Amygdala (tissue), 56 donors: ENCODE measurements at places on chromosomes 1 and 21.

DNA sequence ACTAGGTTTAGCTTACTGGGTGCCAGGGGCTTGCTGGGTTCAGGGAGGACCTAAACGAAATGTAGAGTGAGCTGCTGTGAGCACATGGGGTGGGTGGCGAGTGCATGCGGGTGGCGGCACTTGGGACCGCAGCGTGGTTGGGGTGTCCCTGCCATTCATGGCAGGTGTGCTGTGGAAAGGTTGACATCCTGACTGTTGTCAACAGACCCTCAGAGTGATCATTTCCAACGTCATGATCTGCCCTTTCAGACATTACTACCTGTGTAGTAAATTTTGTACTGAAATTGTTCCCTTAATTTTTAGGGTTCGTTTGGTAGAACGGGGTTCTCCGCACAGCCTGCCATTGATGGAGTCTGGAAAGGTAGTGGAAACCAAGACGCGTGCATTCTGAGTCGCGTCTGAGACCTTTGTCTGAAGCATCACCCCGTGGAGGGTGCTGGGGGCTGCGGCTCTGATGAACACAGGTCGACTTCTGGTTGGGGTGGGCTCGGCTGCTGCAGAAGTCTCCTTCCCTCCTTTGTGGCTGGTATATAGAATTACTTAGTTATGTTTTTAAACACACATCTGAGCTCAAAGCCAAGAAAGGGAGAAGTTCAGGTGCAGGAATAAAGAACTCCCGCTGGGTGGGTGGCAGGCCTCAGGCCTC is 43.3 kb downstream of the S100B start:
- no peak for DNase-seq

- DNase-seq = no peak
Observed at GRCh38 chr1:75587692-75588091, 23.2 kb downstream of the SLC44A5 start.

DNA sequence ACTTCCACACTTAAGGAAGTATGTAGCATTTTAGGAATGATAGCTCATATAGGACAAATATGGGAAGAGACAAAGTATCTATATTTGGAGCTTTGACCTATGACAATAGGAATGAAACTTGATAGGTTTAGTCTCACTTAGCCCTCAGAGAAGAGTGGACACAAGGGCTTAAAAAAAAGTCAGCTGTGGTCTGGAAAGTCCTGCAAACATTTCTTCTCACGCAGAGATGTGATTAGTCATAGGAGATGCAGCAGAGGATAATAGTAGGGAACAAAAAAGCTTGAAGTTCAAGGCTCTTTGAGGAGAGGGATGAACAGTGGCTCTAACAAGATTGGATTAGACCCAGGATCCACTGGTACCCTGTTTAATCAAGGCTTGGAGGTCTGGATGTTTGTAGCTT is 14.8 kb upstream of the RNF220 start:
- no peak for DNase-seq

DNA sequence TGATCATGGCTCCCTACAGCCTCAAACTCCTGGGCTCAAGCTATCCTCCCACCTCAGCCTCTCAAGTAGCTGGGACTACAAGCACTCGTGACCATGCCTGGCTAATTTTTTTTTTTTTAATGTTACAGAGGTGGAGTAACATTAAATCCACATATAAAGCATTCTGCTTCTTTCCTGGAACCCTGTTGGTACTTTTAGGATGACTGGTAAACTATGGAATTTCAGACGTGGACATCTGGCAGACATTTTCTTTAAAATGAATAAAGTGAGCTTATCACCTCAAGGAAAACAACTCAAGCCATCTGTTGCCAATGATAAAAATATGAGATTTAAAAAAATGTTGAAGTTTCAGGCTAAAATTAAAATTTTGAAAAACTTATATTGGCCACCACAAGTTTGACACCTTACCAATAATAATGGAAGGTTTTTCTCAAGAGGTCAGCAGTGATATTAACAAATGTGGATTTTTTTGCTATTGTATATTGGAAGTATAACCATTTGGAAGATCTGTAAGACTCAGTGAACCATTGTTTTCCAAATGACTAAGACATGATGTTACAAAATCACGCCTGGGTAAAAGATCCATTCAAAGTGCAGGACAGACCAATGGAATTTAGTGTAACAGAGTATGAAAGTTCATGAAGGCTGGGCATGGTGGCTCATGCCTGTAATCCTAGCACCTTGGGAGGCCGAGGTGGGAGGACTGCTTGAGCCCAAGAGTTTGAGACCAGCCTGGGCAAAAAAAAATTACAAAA is 52.7 kb upstream of the EIF4G3 start:
- DNase-seq = no peak

DNA sequence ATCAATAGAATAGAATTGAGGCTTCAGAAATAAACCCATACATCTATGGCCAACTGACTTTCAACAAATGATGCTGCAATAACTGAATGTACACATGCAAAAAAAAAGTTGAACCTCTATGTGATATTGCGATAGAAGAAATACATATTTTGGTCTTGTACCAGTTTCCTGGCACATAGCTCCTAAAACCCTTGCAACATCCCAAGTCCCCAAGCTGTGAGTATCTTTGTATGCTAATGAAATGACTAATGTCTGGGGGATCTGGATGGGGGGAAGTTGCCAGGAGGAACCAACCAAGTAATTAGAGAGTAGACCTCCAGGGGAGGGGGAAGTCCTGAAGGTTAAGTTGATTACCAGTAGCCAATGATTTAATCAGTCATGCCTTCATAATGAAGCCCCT is 24.4 kb downstream of the BLZF1 start:
- DNase-seq = no peak

- DNase-seq = no peak
Observed at GRCh38 chr1:30087465-30087864, 635.9 kb downstream of the MATN1 start.

DNA sequence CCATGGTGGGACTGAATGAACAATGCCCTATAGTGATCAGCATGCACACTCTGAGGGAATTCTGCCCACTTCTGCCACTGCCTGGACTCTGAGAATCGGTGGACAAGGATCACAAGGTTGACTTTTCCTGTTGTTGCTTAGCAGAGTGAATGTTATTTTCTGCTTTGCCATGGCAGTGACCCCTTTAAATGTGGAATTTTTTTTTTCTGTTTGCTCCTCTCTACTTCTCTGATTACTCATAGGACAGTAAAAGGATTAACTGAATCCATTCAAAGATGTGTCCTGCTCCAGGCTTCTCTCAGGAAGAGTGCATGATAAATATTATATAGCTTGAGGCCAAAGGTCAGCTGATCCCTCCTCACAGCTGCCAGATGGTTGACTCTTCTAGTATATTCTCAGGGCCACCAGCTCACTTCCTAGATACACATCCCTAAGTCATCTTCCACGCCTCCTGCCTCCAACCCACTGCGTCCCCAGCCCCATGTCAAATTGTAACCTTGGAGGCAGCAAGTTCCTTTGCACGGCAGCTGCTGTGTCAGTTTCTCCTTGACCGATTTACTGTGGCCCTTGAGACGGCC is 74.0 kb upstream of the RALGPS2 start:
- DNase-seq = no peak

GRCh38 chr1:167689567-167689920 is 32.2 kb upstream of the MPZL1 start:
- DNase-seq = no peak

DNA sequence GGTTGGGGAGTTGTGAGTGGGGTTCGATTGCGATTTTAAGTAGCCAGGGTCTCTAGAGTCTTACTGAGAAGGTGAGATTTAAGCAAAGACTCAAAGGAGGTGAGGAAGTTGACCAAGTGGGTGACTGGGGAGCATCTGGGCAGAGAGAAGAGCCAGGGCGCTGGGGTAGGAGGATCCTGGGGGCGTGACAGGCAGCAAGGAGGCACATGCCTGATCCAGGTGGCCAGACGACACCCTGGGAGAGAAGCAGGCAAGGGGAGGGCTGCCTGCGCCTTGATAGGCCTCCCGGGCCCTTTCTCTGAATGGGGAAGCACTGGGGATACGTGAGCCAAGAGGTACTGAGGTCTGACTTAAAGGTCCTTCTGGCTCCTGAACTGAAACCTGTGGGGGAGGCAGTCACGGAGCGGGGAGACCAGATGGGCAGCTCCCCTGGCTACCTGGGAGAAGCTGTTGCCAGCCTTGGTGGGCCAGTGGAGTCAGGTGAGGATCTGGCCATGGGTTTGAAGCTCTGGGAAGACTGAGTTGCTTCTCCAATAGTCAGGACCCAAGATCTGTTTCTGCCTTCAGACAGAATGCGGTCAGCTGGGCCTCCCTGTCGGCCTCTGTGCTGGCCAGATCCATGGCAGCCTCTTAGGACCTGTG is 5.4 kb downstream of the ZBTB48 start:
- no peak for DNase-seq

GRCh38 chr1:13818926-13819325 is 118.9 kb downstream of the PRDM2 start:
- no peak for DNase-seq

DNA sequence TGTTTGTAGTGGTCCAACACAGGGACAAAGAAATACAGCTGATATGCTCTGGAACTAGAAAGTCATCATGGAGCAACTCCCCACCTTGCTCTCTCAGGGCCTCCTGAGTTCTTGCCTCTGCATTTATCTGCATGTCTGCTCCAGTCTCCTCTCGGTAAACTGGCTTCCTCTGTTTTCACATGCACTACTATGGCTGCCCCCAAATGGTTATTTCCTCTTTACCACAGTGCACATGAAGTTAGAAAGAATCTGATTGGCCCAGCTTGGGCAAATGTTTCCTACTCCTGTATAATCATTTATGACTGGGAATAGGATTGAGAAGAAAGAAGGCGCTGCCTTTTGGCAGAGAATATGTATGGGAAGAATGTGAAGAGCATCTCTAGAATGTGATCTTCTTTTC is 16.5 kb upstream of the PSMB2 start:
- DNase-seq = no peak

- DNase-seq = no peak
Observed at GRCh38 chr1:179143322-179143721, 61.5 kb downstream of the TOR3A start.

DNA sequence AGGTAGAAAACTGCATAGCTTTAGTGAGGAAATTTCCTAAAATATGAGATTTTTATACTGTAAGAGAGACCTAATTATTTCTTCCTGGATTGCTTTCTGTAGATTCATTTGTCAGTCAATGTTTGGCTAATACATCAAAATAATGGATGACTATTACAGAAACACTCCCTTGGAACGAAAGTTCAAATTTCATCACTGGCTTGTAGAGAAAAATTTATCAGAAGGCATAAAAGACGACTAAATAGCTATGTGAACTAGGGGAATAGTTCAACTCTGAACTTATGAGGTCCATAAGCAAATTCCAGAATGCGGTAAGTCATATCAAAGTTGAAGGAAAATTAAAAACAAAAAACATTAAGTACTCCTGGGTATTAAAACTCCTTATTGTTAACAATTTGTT is 36.0 kb downstream of the WNT2B start:
- DNase-seq = no peak

DNA sequence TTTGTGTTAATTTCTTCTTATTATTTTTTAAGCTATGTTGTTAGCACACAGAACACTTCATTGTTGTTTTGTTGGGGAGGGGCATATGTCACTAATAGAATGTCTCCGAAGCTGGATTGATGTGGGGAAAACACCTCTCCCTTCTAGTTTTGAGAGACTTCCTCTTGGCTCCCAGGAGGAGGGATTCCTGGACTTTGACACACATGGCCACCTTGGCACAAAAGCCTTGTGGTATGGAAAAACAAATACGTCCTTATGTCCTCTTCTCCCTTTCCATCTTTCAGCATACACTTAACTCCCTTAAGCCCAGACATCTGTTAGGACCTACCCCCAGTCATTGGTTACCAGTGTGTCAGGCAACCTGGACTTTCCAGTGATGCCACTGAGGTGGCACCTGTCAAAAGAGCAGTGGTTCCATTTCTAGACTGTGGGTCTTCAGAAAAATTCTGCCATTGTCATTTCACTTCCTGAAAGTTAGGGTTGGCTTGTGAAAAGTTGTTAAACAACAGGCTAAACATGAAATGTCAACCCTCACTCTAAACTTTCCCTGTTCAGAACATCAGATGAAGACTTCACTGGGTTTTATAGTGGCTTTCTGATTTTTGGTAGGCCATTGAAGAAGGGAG is 12.5 kb upstream of the ABCB10 start:
- no peak for DNase-seq

- no peak for DNase-seq
Observed at GRCh38 chr1:51342591-51343206, 12.3 kb upstream of the TTC39A start.

DNA sequence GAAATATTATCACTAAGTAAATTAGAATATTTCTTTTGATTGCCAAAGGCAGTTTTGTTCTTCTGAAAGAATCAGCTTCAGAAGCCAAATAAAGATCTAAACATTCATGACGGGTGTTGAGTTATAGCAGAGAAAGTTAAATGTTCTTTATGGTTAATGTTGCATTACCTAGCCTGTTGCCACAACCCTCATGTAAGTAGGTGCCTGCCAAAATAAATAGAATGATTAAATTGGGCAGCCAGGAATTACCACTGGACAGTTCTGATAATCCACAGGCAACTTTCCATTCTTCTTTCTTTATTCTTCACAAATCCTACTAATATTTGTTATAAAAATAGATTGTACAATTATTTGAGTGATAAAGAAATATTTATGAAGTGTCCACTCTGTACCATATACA is 217.9 kb upstream of the NRIP1 start:
- no peak for DNase-seq

GRCh38 chr1:65423884-65424572 is 3.6 kb downstream of the LEPR start:
- DNase-seq = no peak

GRCh38 chr1:174413632-174414031 is 34.1 kb upstream of the GPR52 start:
- no peak for DNase-seq

- DNase-seq = no peak
Observed at GRCh38 chr1:205458777-205459566, 3.1 kb upstream of the BLACAT1 start.

DNA sequence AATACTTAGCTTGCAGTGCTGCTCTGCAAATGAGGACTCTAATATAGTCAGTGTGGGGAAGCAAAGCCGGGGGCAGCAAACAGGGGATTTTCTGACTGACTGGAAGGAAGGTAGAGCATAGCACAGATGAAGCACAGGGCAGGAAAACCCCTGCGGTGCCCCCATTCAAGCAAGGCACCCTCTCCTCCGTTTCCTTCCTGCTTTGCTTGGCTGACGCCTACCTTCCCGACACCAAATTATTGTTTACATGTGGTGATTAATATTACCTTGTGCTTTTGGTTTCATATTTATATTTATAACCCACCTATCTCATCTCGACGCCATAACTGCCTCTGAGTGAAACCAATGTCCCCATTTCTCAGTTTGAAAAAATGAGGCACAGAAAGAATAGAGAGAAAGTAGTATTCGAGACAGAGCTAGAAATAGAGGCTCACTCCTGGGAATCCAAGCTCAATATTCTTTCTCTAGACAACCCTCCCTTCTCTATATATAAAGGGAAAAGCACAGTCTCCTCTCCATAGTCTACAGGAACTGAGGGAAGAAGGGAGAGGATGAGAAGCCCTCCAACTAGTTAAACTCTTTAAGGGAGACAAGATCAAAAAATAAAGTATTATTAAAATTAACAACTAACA is 41.3 kb downstream of the PIK3C2B start:
- DNase-seq = no peak

GRCh38 chr1:54239631-54240031 is 39.7 kb downstream of the MRPL37 start:
- DNase-seq = peak; percentile 41

- DNase-seq = no peak
Observed at GRCh38 chr1:32234792-32235191, 12.2 kb upstream of the FAM167B start.

GRCh38 chr1:200653022-200653462 is 16.7 kb downstream of the DDX59 start:
- no peak for DNase-seq

- no peak for DNase-seq
Observed at GRCh38 chr1:93262645-93263044, 82.1 kb downstream of the CCDC18 start.
